ENCODE measurements at places on chromosomes 6 and 20.
A peak's percentile ranks its signal among the peaks of the same experiment; 100 is the strongest.

- no peak for DNase-seq
Observed at GRCh38 chr20:13452470-13453124, 186.1 kb downstream of the TASP1 start.

GRCh38 chr6:2818593-2818992 lies 23.1 kb downstream of the SERPINB1 start:
- DNase-seq: no peak

- DNase-seq: peak; percentile 8
Observed at GRCh38 chr6:131628726-131629125, 684 bp upstream of the MED23 start.

DNA sequence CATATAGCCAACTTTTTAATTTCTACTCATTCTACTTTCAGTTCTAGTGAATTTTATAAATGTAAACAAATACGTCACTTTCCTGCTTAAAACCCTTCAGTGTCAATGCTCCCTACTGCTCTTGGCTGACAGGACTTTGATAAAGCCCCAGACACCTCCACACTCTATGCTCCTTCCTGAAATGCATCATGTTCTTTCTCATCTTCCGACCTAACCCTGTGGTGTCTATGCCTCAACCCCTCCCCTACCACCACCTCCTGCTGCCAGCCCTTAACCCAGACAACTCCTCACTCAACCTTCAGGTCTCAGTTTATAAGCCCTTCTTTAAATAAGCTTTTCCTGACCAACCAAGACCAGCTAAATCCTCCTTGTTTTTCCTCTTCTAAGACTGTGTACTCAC lies 19.1 kb downstream of the TLDC2 start:
- DNase-seq: no peak

All from CD4-positive, alpha-beta T cell treated with Interleukin-10 for 1 hour (primary cell).